Activated CD8-positive, alpha-beta memory T cell treated with anti-CD3 and anti-CD28 coated beads for 1 hour (primary cell): ENCODE measurements at places on chromosomes 1 and 21.

DNA sequence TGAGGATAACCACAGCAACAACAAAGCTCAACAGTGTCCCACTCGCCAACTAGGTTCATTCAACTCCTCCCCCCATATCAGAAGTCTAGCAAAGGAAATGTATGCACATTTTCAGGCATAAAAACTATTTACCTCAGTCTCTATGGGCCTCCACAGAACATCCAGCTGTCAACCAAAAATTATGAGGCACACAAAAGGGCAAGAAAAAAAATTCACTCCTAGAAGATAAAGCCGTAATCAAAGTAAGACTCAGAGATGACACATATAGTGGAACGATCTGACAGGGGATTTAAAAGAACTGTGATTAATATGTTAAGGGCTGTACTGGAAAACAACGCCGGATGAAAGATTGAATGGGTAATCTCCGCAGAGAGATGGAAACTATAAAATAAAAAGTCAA lies 158.7 kb downstream of the NTPCR start:
- DNase-seq = no peak

DNA sequence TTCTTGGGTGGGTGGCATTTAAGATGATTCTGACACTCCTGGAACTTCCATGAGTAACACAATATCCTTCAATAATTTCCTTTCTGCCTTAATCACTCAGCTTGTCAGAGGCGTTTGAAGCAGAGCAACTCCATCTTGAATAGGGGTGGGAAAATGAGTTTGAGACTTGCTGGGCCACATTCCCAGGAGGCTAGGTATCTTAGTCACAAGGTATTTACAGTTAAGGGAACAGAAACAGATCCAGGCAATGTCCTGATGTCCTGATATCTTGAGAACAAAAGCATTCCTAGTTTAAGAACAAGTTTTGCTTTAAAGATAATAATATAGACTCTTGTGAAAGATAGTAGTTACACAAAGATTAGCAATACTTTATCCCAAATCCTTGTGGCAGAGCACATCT lies 76.6 kb upstream of the KIAA0040 start:
- DNase-seq = no peak

DNA sequence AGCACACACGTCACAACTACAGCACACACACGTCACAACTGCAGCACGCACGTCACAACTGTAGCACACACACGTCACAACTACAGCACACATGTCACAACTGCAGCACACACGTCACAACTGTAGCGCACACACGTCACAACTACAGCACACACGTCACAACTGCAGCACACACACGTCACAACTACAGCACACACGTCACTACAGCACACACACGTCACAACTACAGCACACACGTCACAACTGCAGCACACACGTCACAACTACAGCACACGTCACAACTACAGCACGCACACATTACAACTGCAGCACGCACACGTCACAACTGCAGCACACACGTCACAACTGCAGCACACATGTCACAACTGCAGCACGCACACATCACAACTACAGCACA lies 322.6 kb upstream of the AJAP1 start:
- no peak for DNase-seq

DNA sequence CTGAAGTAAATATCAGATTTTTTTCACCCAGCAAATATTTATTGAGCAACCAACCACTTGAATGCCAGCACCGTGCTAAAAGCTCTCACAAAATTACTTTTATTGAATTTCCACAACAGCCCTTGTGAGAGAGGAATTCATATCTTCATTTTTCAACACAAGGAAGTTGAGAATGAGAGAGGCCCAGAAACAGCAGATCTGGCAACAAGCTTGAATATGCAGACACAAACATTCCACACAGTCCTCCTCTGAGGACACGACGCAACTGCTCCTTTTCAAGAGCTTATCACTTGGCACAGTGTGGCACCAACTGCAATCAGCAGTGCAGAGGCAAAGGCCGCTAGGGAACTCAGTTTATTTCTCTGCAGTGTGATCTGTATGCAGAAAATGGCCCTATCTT lies 32.2 kb upstream of the IFNAR2 start:
- DNase-seq = no peak

- DNase-seq = no peak
Measured at GRCh38 chr1:23200883-23201282, 16.4 kb downstream of the HTR1D start.

DNA sequence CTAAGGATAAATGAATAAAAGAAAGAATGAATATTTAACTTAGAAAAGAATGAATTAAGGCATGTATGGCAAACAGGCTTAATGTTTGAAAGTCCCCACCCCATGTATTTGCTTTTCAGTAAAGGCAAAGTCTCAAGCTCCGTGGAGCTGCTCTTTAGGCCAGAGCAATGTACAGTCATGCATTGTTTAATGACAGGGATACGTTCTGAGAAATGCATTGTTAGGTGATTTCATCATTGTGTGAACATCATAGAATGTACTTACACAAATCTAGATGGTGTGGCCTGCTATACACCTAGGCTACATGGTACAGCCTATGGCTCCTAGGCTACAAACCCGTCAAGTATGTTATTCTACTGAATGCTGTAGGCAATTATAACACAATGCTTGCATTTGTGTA lies 51.6 kb upstream of the SPATA6 start:
- no peak for DNase-seq

- no peak for DNase-seq
Measured at GRCh38 chr1:1307261-1307922, 338 bp downstream of the ACAP3 start.

GRCh38 chr1:53468374-53468773 lies 9.2 kb downstream of the DMRTB1 start:
- no peak for DNase-seq

DNA sequence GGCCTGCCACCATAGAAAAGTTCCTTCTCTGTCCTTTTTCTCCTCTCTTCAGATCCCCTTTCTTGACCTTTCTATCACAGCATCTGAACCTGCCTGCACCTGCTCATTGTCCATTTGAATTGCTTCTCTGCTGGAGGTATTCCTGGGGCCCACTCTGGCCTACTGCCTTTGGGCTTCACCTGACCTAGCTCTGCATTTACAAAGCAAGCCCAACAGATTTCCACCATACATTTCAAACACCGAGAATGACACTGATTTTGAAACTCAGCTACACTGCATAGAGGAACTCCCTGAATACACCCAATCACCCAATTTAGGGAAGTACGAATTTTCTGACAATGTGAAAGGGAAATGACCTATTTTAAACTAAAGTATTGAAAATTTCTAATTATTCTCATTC lies 284.5 kb upstream of the USP25 start:
- DNase-seq = no peak

GRCh38 chr1:24507405-24507804 lies 4.8 kb downstream of the RCAN3 start:
- no peak for DNase-seq

GRCh38 chr1:180235502-180236239 lies 5.6 kb downstream of the LHX4 start:
- no peak for DNase-seq

GRCh38 chr1:212450331-212450881 lies 17.7 kb downstream of the NENF start:
- DNase-seq = no peak

GRCh38 chr1:6511561-6512244 lies 20.2 kb upstream of the PLEKHG5 start:
- DNase-seq = no peak

DNA sequence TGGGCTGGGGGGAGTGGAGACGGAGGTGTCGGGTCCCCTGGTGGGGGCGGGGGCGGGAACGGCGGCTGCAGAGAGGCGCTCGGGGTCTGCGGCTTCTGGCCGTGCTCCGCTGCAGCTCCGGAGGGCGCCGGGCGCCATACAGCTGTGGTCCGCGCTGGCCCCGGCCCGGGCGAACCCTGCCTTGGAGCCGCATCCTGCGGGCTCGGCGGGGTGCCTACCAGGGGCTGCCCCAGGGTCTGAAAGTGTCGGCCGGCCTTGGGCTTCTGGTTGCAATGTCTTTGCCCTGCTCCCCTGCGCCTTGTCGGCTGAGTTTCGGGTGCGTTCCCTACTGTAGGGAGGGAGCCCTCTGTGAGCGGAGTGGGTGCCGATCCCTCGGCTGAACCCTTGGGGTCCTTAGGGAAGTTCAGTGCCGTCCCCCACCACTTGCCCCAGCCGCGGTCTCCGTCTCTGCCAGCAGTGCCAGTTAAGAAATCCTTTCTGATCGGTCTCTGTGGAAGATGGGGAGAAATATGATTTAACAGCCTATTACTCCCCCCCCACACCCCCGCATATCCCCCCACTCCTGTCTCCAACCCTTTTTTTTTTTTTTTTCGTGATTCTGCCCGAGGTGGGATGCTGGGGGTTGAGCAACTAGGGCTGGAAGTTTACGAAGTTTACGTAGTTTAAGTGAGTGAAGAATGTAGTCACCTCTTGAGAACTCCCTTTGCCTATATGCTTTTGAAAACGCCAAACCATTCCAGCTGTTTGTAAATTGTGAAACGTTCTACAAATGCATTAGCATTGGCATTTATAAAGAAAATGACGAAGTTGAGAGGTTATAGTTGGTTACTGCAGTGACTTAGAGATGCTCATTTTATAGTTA lies 588 bp downstream of the NEXN start:
- DNase-seq = no peak

GRCh38 chr1:108553905-108554304 lies 6.0 kb upstream of the EEIG2 start:
- no peak for DNase-seq

DNA sequence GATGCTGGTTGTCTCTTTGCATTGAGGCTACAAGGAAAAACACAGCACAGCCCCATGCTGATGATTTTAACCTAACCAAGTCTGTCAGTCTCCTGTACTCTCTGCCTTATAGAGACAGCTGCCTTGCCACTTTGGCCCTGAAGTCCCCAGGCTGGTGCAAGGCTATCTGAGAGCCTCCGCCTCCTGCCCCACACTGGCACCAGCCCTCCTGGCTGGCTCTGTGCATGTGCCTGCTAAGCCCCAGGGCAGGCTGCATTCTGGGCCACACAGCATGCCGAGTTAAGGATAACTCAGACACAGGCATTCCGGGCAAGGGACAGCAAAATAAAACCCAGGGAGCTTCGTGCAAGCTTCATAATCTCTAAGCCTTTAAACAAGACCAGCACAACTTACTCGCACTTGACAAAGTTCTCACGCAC lies 910 bp downstream of the RUNX1 start:
- DNase-seq = no peak

DNA sequence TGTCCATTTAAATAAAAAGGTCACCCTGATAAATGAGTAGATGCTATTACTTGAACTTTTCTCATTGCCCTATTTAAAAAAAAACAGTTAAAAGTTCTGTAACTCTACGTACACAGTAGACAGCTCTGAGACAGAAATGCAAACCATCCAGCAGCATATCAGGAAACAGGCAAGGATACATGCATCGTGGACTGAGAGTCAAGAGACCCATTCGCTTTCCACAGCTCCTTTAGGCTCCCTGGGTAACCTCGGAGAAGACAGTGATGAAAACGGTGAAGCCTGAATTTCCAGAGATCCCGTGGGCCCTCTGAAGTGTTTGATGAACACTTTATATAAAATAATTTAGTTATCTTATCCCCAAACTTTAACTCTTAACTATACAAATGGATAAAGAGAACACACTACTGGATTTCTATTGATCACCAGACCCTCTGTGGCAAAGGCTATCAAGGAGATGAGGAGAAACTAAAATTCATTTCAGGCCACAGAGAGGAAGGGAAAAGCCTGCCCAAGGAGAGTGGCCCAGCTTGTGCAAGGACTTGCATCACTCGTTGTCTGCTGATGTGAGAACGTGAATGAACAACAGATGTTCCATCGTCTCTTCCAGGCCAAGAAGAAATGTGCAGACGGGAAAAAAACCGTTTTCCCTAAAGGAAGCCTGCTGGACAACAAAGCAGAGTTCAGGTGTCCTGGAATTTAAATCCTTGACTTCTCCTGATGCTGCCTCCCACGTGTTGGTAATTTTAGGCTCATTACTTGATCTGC lies 131.0 kb downstream of the TGFBR3 start:
- DNase-seq = no peak

DNA sequence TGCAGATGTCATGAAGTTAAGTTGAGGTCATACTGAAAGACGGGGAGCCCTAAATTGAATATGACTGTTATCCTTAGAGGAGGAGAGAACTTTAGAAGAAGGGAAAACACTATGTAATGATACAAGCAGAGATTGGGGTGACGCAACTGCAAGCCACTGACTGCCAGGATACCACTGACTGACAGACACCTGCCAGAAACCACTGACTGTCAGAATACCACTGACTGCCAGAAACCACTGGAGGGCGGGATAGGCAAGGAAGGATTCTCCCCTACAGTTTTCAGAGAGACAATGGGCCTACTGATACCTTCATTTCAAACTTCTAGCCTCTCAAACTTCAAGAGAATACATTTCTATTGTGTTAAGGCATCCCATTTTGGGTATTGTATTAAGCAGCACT lies 388.7 kb downstream of the USH2A start:
- no peak for DNase-seq

GRCh38 chr1:47941609-47942239 lies 55.5 kb downstream of the TRABD2B start:
- DNase-seq = no peak

DNA sequence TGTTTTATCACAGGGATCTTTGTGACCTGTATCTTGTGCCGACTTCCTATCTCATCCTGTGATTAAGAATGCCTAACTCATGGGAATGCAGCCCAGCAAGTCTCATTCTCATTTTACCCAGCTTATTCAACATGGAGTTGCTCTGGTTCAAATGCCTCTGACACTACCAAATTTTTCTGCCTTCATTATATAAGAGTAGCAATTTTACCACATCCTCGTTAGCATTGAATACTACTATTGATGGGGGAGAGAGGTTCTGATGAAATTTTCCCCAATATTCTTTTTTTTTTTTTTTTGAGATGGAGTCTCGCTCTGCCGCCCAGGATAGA lies 44.5 kb upstream of the PPIH start:
- DNase-seq = no peak
